ENCODE measurements at places on chromosomes 13 and 19. TPM values are rescaled to one million over a fixed set of nuclear protein-coding genes. Genes with fewer than 3 reads are reported as not detected.

LRRC63 gene
- 0.48 TPM for total RNA-seq

DNA sequence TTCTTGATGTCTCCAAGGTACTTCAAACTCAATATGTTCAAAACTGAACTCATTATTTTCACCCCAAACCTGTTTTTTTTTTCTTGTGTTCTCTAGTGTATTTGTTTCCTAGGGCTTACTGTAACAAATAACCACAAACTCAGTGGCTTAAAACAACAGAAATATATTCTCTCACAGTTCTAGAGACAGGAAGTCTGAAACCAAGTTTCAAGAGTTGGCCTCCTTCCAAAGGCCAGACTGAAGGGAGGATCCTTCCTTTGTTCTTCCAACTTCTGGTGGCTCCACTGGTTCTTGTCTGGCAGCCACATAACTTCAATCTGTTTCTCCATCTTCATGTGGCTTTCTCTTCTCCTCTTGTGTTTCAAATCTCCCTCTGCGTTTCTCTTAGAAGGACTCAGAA, 62.0 kb upstream of the PDCD5 start:
- no peak for DNase-seq

DNA sequence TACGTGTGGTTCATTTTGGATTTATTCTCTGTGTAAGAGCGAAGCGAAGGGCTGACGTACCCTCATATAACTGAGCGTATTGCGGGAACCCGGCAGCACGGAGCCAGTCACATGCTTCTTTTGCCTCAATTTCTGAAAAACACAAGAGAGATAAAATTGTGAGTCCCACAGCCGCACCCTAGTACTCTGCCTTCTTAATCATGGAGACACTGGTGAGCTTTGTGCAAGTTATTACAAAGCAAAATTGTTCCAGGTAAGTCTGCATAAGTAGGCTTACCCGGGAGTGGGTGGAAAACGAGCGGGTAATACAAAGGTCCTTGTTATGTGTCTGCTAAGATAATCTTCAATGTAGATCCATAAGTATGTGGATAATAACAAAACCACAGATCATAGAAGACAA, 118.1 kb downstream of the STARD13 start:
- DNase-seq, result no peak

GRCh38 chr13:103531278-103531677, 465.1 kb upstream of the SLC10A2 start:
- DNase-seq, result no peak

- DNase-seq, result no peak
These were observed 481.3 kb upstream of the GPC6 start for GRCh38 chr13:92745258-92745657.

ZNF541 gene
- total RNA-seq, result 3.8 TPM

DNA sequence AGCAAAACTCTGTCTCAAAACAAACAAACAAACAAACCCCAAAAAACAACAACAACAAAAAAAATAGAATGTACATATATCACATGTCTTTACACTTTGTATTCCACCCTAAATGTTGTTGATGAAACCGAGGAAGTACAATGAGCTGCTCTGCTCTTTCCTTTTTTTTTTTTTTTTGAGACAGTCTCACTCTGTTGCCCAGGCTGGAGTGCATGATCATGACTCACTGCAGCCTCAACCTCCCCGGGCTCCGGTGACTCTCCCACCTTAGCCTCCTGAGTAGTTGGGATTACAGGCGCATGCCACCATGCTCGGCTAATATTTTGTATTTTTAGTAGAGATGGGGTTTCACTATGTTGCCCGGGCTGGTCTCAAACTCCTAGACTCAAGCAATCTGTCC, 30.6 kb upstream of the LRP3 start:
- DNase-seq, result no peak

ZSCAN4 gene
- total RNA-seq, result not detected

DENND1C gene
- total RNA-seq, result 0.17 TPM

- DNase-seq, result no peak
These were observed 3.1 kb upstream of the FFAR1 start for GRCh38 chr19:35344511-35345031.

DNA sequence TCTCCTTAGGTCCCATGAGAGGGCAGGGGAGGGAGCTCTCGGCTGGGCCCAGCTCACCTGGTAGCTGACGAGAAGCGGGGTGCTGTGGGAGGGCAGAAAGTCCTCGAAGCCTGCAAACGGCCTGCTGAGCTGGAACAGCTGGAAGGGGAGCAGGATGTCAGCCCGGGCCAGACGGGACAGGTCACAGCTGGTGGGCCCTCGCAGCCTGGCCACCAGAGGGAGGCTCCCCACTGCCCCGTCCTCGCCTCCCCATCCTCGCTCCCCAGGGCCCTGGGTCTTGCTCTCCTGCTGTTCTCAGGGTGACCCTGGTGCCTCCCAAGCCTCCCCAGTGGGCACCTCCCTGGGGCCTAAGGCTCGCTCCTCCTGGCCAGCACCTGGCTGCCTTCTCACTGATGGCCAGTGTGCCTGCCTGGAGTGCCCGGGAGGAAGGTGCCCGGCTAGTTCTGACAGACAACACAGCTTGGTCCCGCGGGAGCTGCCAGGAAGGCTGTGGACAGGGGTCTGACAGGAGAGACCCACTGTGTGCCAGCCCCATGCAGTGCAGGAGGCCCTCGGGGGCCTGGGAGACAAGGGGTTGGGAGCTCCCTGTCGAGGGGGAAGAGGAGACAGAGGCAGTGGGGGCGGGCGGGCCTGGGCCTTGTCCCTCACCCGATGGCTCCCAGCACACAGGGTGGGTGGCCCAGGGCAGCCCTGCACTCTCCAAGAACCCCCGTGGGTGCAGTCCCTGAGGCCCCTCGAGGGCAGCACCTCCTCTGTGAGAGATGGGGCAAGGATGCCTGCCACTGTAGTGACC, 20.3 kb downstream of the GPX4 start:
- DNase-seq, result no peak

DNA sequence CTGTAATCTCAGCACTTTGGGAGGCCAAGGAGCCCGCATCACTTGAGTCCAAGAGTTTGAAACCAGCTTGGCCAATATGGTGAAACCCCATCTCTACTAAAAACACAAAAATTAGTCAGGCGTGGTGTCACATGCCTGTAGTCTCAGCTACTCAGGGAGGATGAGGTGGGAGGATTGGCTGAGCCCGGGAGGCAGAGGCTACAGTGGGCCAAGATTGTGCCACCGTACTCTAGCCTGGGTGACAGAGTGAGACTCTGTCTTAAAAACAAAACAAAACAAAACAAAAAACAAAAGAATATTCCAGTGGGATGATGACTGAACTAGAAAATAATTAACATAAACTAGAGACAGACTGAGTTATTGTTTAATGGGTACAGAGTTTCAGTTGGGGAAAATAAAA, 81.7 kb upstream of the ABCC4 start:
- DNase-seq, result no peak

Data from heart left ventricle (tissue), 16 donors.